Activated CD4-positive, alpha-beta T cell treated with anti-CD3 and anti-CD28 coated beads for 48 hours (primary cell): ENCODE measurements at places on chromosomes 3 and 15.

GRCh38 chr3:138195481-138195880, 8.4 kb downstream of the ARMC8 start:
- no peak for DNase-seq

- DNase-seq, result no peak
Measured at GRCh38 chr3:198113206-198114053, 153.4 kb downstream of the LMLN start.

- DNase-seq, result no peak
Measured at GRCh38 chr3:84522893-84523292, 435.9 kb upstream of the CADM2 start.

- no peak for DNase-seq
Measured at GRCh38 chr3:12371525-12372140, 82.8 kb downstream of the PPARG start.

DNA sequence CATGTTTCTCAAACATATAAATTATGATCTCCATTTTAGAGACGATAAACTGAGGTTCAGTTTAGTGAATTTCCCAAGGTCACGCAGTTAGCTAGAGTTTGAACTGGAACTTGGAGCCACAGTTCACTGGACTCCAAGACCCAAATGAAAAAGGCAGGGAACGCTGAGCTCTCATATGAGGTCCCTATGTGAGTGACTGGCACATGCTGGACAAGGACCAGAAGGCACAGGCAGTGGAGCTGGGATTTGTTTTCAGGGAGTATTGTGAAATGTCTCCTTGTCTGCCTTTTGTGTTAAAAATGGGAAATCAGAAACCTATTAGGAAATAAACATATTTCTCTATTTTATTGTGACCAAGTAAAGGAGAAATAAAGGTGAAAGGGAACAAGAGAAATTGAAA, 63.5 kb downstream of the MESD start:
- no peak for DNase-seq

DNA sequence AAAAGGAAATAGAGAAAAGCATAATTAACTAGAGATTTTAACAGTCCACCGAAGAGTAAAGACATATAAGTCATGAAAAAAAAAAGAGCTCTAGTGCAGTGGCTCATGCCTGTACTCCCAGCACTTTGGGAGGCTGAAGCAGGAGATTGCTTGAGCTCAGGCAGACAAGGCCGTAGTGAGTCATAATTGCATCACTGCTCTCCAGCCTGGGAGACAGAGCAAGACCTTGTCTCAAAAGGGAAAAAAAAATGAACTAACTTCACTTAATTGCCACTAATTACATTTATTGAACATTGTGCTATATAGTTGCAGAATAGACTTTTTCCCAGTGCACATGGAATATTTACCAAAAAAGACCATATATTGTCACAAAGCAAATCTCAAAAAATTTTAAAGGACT, 221.8 kb downstream of the CBLB start:
- DNase-seq, result peak; percentile 18

- DNase-seq, result no peak
Measured at GRCh38 chr15:51156957-51157356, 62.3 kb upstream of the TNFAIP8L3 start.

GRCh38 chr3:43353923-43354670, 67.8 kb downstream of the SNRK start:
- no peak for DNase-seq

DNA sequence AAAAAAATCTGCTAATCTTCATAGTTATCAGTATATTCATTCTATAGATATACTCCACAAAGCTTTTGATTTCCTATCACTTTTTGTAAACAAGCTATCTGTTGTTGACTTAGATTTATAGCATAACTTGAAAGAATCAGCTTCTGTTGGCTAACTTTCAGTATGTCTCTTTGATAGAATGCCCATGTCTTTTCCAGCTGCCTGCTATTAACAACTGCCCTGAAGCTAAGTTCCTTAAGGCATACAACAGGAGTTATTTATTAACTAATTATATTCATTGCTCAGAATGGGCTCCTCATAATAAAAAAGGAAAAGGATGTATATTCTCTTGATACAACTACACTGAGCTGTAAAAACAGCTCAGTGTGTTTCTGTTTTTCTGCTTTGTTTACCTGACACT, 293.9 kb downstream of the TUSC7 start:
- DNase-seq, result no peak

GRCh38 chr15:69999392-70000085, 98.2 kb downstream of the TLE3 start:
- DNase-seq, result no peak

- no peak for DNase-seq
Measured at GRCh38 chr3:79672075-79672474, 95.7 kb downstream of the ROBO1 start.

DNA sequence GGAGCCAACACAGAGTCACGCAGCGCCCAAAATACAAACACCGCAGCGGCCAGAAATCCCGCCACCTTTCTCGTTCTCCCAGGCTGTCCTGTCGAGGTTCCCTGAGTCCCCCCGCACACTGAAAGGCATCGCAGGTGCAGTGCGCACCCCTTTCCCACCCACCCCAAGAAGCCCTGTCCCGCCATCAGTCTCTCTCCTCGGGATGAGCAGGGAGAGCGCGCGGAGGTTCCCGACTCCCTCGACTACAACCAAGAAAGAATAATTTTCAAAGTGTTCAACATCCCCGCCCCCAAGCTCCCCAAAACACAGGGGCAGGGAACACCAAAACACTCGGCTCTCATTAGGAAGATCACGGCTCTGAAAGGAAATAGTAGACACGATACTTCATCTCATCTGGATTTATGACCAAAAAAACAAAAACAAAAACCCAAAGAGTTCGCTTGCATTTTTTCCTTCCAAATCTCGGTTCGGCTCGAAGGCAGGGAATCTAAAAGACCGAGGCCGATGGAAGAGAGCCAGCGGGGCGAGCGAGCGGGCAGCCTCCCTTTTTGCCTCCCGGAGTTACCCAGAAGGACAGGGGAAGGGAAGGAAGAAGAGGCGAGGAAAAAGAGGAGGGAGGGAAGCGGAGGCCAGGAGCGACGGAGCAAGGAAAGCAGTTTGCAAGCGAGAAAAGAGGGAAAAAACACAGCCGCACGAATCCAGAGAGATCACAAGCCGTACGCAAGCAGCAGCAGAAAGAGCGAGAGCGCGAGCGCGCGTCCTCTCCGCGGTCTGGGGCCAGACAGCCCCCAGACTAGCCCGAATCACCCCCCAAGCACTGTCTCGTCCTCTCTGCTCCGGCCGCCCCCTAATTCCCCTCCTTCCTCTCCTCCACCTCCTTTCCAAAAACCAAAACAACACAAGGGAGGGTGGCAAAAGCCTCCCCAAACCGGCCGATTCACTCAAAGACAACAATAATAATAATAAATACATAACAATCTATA, 808 bp downstream of the BCL6 start:
- peak; percentile 66 for DNase-seq

- DNase-seq, result no peak
Measured at GRCh38 chr3:16132928-16133327, 41.6 kb upstream of the GALNT15 start.

- DNase-seq, result no peak
Measured at GRCh38 chr15:87080547-87080946, 1000.9 kb downstream of the AGBL1 start.

DNA sequence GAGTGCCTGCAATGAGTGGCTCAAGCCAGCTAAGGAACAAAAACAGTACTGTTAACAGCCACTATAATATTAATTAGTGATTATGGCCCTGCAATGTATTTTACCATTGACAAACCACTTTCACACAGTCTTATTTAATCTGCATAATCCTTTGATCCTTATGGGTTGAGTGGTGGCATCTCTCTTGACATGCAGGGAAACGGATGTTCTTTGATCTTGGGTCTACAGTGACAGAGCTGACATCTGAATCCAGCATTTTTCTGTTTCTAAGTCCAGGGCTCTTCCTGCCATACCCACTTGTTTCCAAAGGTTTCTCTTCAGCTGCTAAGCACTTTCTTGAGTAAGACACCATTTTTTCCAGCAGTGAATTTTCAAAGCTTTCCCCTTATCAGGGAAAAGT, 277.7 kb upstream of the ROPN1 start:
- no peak for DNase-seq

DNA sequence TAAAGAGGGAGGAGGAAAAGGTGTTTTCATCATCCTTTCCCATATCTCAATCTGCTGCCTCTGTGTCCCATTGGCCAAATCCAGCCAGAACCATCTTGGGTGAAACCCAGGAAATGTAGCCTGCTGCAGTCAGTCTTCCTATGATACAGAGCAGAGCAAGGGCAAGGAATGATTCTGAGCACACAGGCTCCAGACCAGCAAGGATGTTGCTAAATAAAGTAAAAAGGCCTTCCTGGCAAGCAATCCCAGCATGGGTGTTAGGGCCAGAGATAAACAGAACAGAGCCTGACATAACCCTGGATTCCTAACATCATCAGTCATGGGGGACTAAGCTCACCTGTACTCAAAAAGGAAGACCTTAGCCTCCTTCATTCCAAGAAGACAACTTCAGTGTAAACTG, 90.7 kb upstream of the AGTR1 start:
- DNase-seq, result no peak

DNA sequence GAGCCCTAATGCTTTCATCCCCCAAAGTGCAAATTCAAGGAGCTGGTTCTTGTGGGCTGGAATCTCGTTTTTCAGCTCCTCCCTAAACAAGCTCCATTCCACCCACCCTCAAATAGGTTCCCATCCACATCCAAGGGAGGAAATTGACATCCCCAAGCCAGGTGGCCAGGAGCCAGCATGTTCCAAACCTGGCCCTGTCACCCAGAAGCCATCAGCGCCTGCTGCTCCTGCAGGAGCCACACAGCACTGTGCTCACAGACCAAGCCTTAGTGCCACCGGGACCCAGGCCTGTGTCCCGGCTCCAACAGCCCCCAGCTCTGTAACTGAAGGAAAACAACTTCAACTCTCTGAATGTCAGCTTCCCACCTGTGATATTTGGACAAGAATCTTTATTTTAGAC, 263.6 kb downstream of the UACA start:
- no peak for DNase-seq

DNA sequence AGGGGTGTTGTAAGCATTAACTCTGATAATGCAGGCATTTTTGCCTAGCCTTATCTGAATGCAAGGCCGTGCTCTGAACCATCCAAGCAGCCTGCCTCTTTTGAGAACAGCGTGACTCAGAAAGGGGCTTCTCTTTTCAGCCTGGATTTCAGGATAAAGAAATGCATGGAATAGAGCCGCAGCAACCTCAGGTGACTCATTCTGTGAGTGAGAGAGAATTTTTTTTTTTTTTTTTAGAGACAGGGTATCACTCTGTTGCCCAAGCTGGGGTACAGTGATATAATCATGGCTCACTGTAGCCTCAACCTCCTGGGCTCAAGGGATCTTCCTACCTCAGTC, 20.6 kb upstream of the PDE8A start:
- no peak for DNase-seq

DNA sequence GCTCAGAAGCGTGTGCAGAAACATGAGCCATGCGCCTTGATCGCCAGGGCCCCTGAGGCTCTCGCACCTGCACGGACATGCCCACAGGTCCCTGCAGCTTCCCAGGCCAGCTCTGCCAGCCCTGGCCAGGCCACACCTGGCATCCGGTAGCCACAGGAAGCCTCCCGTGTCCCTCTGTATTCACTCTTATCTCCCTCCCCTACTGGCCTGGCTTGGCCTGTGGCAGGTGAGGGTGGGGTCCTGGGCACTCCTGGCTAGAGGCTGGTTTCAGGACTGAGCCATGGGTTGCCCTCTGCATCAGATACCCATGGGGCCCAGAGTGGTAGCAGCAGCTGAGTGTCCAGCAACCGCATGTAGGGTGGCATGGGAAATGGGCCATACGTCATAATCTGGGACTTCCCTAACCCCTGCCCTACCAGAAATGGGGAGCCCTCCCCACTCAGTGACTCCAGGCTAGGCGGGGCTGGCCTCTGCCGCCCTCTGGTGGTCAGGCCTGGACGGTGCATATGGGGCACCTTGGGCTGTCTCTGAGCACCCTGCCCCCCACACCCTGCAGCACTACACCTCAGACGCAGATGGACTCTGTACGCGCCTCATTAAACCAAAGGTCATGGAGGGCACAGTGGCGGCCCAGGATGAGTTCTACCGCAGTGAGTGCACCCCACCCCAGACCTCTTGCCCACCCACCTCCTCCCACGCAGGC, 12.6 kb upstream of the LMAN1L start:
- DNase-seq, result peak; percentile 90

GRCh38 chr3:139751789-139752188, 74.0 kb upstream of the NMNAT3 start:
- DNase-seq, result no peak

DNA sequence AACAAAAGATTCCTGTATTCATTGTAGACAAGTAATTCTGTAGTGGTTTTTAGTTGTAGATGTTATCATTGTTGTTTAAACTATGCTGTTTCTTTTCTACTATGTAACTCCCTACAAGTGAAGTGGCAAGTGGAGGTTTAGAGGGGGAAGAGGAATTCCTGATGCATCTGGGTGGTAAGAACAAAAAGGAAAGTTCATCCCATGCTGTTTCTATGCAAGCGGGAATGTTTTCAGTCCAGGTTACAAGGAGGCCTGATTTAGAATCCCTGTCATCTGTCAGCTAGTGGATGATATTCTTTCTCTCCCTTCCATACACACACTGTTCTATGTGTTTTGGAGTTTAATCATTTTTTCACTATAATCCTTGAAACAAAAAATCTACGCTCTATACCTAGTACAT, 67.4 kb downstream of the IMPG2 start:
- no peak for DNase-seq

- no peak for DNase-seq
Measured at GRCh38 chr3:54279005-54279583, 156.7 kb downstream of the CACNA2D3 start.

GRCh38 chr3:133152681-133153220, 114.6 kb downstream of the TMEM108 start:
- no peak for DNase-seq
